CD4-positive, alpha-beta T cell treated with Interleukin-1 beta for 1 hour (primary cell): ENCODE measurements at places on chromosomes 5 and 9.

GRCh38 chr5:4929092-4929655, 211.0 kb upstream of the ADAMTS16 start:
- DNase-seq: no peak

- DNase-seq: no peak
Observed at GRCh38 chr5:2805080-2805479, 53.6 kb upstream of the IRX2 start.

DNA sequence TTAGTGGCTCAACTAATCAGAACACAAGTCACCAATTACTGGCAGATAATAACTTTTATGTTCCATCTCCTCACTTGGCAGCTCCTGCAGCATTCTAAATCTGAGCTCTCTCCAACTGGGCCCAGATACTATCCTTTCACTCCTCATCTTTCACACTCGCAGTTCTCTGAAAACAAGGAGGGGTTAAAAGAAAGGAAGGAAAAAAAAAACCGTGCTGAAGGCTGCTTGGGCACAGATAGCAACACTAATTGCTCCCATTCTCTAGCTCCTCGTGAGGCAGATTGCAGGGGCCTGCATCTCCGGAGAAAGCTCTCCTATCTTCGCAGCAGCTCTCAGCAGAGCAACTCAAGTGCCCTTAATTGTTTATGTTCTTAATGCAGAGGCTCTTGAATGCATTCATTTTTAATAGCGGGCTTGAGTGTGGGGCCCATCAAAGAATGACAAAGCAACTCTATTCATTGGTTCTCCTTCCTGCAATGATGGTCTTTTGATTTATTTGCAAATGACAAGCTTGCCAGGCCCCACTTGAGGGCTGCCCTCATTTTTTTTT, 23.9 kb downstream of the TLE1 start:
- no peak for DNase-seq

DNA sequence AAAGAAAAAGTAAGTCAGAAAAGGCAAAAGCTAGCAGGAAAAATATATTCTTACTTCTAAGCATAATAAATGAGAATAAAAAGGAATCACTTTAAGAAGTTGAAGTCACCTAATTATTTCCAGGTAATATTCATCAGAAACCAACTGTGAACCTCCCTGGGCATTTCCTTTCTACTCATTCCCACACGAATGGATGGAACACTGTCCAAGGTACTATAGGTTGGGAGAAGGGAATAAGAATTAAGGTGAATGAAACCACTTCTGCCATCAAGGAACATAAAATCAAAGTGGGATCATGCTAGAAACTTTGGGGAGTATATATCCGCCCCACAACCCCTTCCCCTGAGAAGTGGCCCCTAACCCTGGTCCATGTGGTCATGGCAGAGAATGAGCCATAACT, 41.6 kb downstream of the PRELID2 start:
- no peak for DNase-seq

GRCh38 chr9:126665644-126666035, 51.9 kb downstream of the LMX1B start:
- DNase-seq: no peak

- DNase-seq: no peak
Observed at GRCh38 chr9:75911390-75911789, 20.9 kb downstream of the PCSK5 start.

DNA sequence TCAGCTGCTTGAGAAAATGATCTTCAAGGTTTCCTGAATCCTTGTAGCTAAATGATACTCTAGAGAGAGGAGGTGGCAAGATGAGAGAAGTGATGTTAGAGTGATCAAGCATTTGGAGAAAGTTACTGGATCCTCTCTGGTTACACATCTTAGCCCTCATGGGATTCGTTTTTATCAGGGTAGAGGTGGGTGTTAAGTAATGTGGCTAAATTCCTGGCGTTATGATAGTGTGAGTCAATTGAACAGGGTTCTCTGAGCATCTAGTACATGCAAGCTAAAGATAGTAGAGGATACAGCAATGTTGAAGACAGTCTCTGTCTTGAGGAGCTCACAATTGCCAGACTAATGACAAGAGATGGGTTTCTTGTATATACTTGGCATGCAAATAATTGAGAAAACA, 123.7 kb downstream of the PSD2 start:
- no peak for DNase-seq

- no peak for DNase-seq
Observed at GRCh38 chr5:23352446-23352845, 155.0 kb upstream of the PRDM9 start.

DNA sequence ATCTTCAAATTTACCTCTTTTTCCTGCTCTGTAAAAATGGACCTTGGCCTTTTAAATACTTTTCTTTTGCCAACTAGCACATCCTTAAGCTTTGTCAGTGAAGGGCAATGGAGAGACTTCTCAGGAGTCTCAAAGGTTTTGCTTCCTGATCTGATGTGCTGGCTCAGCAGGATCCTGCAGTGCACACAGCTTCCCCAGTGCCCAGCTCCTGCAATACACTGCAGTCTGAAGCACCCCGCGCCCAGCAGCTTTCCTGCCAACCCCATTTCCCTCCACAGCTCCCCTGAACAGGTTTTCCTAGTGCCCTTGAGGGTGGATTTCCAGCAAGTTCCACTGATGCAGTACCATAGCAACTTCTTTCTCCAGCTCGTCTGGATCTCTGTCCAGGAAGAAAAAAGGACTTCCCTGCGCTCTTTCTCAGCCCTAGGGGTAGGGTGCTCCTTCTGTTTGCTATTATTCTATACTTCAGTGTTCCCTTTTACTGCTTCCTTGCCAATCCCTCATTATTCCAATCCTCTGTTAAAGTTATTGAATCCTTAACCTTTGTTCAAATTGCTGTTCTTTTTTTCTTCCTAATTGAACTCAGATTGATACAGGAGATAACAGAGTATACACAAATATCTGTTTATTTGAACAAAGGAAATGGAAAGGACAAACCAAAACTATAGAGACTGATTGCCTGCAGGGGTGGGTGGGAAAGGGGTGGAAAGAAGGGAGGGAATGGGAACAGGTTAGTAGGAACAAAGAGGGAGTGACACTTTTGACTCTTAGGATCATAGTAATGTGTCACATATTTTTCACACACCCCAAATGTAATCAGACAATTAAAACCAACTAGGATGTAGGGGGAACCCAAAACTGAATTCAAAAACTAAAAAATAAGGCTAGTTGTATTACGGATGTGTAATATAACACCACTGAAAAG, 8.5 kb downstream of the SNAPC3 start:
- DNase-seq: no peak

- DNase-seq: no peak
Observed at GRCh38 chr9:19188771-19189170, 41.7 kb upstream of the DENND4C start.

DNA sequence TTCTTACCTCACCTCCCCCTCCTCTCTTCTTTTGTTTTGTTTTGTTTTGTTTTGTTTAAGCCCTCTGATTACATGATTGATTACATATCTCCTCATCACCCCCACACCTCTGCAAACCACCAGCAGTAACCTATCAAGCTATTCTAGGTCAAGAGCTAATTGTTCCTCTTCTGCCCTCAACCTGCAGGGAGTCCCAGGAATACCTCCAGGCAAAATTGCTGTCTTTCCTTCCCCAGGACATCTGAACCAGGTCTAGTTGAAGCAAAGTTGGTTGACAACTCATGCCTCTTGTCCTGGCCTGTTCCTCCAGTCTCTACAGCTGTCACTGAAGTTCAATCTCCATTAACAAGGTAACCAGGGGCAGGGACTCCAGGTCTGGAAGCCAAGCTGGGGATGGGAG, 80.0 kb upstream of the PTGER4 start:
- DNase-seq: no peak

DNA sequence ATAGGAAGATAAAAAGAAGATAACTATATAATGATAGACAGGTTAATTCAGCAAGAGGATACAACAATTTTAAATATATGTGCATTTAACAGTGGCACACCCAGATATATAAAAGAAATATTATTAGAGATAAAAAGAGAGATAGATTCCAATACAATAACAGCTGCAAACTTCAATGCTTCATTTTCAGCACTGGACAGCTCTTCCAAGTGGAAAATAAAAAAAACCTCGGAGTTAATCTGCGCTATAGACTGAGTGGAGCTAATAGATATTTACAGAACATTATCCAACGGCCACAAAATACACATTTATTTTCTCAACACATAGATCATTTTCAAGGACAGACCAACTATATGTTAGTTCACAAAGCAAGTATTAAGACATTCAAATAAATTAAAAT, 1229.5 kb upstream of the CDH6 start:
- DNase-seq: no peak

GRCh38 chr5:123610209-123610608, 98.2 kb downstream of the CSNK1G3 start:
- DNase-seq: no peak

- no peak for DNase-seq
Observed at GRCh38 chr5:124021066-124021641, 509.2 kb downstream of the CSNK1G3 start.

DNA sequence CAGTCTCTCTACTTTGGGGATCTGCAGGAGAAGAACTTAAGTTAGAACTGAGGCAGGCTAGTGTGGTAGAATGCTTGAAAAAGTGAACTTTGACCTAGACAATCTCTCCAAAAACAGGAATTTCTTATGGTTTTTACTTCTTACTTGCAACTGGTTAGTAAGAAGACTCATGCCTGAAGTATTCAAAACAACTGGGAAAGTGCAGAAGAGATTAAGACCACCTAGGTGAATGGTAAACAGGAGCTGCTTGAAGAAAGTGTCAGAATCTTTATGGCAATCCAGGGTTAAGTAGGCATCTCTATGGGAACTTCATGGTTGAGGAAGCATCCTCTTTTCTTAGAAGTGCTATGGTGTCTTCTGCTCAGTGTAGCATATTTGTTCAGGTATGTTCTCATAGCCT, 428.6 kb upstream of the TLE4 start:
- no peak for DNase-seq

DNA sequence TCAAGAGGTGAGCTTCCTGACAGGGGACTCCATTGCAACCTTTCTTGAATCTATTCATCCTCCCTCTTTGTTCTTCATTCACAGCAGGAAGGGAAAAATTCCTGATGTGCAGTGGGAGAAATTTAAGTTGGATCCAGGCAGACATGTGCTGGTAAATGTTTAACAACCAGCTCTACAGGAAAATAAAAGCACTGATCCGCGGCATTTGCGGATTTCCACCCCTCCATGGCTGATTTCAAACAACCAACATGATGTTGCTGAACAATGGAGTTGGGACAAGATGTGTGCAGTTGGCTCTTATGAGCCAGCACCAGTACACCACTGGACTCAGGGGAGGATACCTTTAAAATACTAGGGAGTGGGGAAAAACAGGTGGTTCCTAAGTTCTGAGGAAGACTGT, 47.0 kb downstream of the SPRY4 start:
- DNase-seq: no peak

DNA sequence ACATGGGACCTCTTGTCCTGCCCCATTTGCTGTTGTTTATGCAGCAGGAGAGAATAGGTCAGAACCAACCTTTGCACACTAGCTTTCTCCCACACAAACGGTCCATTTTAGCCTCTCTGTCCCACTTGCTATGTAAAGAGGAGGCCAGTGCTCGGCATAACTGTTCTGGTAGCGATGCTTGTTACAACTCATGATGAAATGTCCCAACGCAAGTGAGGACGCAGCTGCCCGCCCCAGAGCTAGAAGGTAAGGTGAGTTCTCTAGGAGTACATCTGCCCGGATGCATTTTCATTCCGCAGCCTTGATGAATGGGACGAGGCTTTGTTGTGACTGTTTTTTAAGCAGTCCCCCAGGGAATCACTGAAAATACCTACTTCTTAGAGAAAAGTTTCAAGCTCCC, 14.1 kb downstream of the S1PR3 start:
- no peak for DNase-seq

GRCh38 chr5:58484505-58484904, 6.7 kb upstream of the GAPT start:
- DNase-seq: no peak
